ENCODE measurements at places on chromosomes 7 and 10.

GRCh38 chr7:81624650-81625631 lies 144.9 kb downstream of the HGF start:
- DNase-seq: no peak

GRCh38 chr10:16795410-16796073 lies 21.7 kb downstream of the RSU1 start:
- no peak for DNase-seq

GRCh38 chr7:142876991-142877910 lies 8.3 kb downstream of the TRPV6 start:
- no peak for DNase-seq

- DNase-seq: no peak
Measured at GRCh38 chr7:132162556-132163144, 413.6 kb downstream of the PLXNA4 start.
